ENCODE measurements at places on chromosomes 5 and 9.
A peak's percentile ranks its signal among the peaks of the same experiment; 100 is the strongest.

DNA sequence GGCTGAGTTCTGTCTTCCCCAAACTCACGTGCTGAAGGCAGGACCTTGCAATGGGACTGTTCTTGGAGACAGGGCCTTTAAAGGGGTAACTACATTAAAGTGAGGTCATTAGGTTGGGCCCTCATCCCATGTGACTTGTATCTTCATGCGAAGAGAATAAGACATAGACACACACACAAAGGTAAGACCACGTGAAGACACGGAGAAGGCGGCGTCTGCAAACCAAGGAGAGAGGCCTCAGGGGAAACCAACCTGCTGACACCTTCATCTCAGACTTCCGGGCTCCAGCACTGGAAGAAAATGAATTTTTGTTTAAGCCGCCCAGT is 50.7 kb upstream of the KCNMB1 start:
- DNase-seq: no peak

GRCh38 chr5:138946241-138946623 is 71.1 kb upstream of the LRRTM2 start:
- no peak for DNase-seq

- DNase-seq: no peak
These were observed 142.4 kb downstream of the C9orf152 start for GRCh38 chr9:110065532-110065931.

- DNase-seq: peak; percentile 79
These were observed 1.9 kb upstream of the RIC1 start for GRCh38 chr9:5626727-5627634.

DNA sequence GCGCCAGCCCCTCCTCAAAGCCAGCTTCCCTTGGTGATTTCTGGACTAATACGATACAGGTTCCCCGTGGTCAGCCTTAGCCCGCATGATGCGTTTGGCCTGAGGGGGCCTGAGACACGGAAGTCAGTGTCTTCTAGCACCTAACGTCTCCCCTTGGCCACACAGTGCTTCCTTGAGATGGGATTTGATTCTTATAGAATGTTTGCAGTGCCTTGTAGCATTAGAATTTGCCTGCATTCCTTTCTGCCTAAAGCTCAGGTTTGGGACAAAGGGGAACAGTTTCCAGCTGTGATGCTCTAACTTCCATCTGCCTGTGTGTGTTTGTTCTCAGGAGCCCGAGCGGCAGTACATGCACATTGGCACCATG is 34.4 kb downstream of the CFAP90 start:
- no peak for DNase-seq

DNA sequence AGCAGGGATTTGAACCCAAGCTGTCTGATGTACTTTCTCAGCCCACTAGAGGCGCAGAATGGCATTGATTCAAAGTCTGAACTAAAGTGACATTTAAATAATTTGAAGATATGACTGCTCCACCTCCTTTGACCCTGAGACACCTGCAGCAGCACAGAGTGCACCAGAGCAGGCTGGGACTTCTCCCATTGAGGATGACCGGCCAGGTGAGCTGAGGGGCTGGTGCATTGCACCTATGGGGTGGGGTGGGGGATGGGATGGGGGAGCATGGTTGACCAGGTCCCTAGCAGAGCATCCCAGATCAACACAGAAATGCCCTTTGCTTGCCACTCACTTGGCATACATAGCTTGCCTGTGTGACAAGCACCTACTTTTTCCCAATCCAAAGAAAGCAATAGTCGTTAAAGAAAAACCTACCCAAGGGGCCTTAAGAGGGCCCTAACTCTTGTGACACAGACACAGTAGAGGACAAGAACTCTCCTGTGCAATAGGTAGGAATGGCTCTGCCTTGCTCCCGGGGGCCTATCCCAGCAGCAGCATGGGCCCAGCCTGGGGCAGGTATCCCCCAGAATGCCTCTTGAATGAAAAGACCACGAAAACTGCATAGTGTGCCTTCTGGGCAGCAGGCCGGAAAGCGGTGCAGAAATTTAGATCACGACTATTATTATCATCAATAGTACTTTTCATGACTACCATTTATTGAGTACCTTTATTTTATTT is 6.5 kb downstream of the SH3PXD2B start:
- DNase-seq: no peak

DNA sequence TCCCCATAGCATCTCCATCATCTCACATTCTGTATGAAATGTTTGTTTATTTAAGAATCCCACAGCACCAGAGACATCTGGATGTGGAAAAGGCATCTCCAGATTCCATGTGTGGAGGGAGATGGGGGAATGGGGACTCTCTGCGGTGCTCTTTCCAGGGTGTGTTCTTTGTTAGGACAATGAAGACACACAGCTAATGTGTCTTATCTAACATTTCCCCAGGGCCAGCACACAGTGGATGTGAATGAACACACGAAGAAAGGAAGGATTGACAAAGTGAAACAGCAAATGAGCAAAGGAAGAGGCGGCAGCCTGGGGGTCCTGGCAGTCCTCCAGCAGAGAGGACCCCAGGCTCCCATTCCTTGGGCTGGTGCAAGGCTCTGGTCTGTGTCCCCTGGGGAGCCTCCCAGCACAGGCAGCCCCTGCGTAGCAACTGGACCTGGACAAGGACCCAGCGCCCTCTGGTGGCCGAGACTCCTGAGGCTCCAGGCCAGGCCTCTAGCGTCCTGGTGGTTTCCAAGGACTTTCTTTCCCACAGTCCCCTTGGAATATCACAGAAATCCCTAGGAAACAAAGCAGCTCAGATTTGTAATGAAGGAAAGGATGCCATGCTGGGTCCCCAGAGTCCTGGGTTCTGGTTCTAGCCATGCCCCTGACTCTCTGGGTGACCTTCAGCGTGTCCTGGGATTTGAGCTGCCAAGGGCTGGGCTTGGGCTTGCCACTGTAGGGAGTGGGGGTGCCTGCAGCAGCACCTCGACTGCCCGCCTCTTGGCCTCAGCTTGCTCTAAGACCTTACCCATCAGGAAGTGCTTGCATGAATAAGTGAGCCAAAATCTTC is 3.5 kb upstream of the PDLIM7 start:
- peak; percentile 77 for DNase-seq

All from CD4-positive, alpha-beta memory T cell (primary cell).